ENCODE measurements at places on chromosomes 2 and 18. TPM values are rescaled to one million over a fixed set of nuclear protein-coding genes. Genes with fewer than 3 reads are reported as not detected.
A peak's percentile ranks its signal among the peaks of the same experiment; 100 is the strongest.

Gene MDH1
- 380 TPM for polyA plus RNA-seq

Gene TMEM87B
- polyA plus RNA-seq, result 15.1 TPM

Gene SH2D6
- not detected for polyA plus RNA-seq

Gene ADCY3
- polyA plus RNA-seq, result 15.0 TPM

Gene FAM228A
- polyA plus RNA-seq, result 0.28 TPM

Gene PCARE
- polyA plus RNA-seq, result not detected

Gene UPP2
- polyA plus RNA-seq, result not detected

DNA sequence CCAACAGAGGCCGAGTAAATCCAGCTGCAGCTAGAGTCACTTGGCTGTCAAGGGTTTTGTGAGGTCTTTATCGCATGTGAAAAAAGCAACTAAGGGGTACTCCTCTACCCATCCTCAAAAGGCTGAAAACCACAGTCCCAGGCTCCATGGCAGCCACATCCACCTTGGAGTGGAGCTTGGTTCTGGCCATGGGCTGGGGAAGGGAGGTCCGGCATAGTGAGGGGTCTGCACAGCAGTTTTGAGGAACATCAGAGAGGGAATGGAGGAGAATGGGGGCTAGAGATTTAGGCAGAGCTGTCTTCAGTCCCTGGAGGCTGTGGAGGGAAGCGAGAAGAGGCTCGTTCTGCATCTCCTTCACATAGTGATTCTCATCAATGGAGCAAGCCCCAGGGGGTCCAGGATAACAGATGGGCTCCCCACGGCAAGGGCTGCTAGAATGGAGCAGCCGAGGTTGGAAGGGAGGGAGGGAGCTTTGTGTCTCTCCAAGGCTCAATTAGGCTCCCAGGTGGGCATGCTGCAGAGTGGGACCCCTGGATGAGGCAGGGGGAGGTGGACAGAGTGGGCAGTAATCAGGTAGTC lies 21.0 kb downstream of the MROH2A start:
- H3K4me1 ChIP-seq, result no peaks in the 10 kb centered on the region
- H3K27ac ChIP-seq, result no peak overlapping the region
- H3K36me3 ChIP-seq, result no peaks in the 10 kb centered on the region
- H3K27me3 ChIP-seq, result no peaks in the 10 kb centered on the region

DNA sequence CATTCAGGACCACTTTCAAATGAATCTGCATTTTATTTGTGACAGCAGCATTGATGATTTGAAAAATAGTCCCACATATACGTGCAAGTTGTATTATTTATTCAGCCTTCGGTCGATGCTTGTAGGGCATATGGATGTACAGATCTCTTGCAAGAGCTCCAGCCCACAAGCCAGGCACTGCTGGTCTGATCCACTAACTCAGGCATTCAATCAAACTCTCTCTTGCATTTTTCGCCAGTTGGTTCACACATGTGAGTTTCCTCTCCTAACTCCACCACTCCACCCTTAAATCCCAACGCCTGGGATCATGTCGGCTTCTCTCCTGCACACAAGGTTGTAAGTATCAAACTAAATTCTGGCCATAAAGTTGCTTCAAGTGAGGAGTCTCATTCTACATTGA lies 318.7 kb downstream of the CYP26B1 start:
- no peaks in the 10 kb centered on the region for H3K36me3 ChIP-seq
- H3K4me1 ChIP-seq, result no peaks in the 10 kb centered on the region

GRCh38 chr2:109422758-109423500 lies 190.8 kb downstream of the SEPTIN10 start:
- no peak overlapping the region for H3K27ac ChIP-seq
- H3K36me3 ChIP-seq, result no peaks in the 10 kb centered on the region
- no peak for DNase-seq
- no peaks in the 10 kb centered on the region for H3K4me1 ChIP-seq
- no peaks in the 10 kb centered on the region for H3K27me3 ChIP-seq
- H3K4me3 ChIP-seq, result no peak overlapping the region

DNA sequence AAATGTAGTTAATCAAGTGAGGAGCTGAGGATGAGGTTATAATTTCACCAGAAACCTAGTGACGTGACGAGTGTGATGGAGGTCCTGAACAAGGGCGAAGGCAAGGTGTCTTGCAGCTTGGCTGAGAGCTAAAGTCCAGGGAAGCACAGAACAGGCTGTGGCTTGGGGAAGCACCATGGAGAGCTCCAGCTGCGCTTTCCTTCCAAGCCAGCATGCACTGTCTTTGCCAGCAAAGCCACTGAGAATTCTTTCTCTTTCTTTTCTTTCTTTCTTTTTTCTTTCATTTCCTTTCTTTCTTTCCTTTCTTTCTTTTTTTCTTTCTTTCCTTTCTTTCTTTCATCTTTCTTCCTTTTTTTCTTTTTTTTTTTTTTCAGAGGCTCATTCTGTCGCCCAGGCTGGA lies 239.3 kb downstream of the FBXO15 start:
- no peaks in the 10 kb centered on the region for H3K4me1 ChIP-seq
- no peak for DNase-seq
- H3K27ac ChIP-seq, result no peak overlapping the region

GRCh38 chr2:39007875-39008504 lies 112.9 kb downstream of the SOS1 start:
- DNase-seq, result no peak
- H3K27me3 ChIP-seq, result no peaks in the 10 kb centered on the region

- H3K27ac ChIP-seq, result no peak overlapping the region
- H3K4me1 ChIP-seq, result peaks cover 10% of the 10 kb centered on the region
- no peaks in the 10 kb centered on the region for H3K36me3 ChIP-seq
- H3K27me3 ChIP-seq, result no peaks in the 10 kb centered on the region
- no peak for DNase-seq
Measured at GRCh38 chr18:48162956-48163737, 232.7 kb upstream of the SMAD2 start.

DNA sequence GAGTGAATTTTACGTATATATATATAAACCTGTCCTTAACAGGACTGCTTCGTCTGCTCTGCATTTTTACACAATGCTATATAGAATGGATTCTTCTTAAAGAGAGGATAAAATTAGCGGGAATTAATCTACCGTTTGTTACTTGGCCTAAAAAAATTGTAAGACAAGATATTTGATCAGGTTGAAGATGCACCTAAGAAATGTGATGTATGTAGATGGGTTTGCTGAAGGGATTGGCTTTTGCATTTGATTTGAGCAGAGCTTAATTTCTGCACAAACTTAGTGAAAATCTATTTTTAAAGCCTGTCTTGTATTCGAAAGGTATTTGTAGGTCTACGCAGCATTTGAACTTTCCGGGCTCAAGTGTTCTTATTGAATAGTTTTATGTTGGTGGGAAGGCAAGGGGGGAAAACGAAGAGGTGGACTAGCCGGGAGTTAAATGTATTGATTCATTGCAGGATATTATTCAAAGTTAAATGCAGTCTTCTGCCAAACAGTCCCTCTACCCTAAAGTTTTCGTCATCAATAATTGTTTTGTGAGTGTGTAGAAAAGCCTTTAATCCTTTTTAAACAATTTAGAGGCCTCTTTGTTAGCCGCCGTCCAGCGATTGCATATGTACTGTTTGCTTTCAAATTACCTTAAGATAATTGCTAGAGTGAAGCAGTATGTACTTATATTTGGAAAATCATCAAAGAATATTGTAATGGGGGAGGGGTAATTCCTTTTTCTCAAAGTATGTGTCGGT lies 1.2 kb downstream of the PPP1CB start:
- DNase-seq, result peak; percentile 18
- H3K27me3 ChIP-seq, result no peaks in the 10 kb centered on the region
- no peaks in the 10 kb centered on the region for H3K36me3 ChIP-seq
- H3K4me1 ChIP-seq, result peaks cover 66% of the 10 kb centered on the region
- H3K27ac ChIP-seq, result peak overlapping the region; percentile 94
- H3K4me3 ChIP-seq, result peak overlapping the region; percentile 74

GRCh38 chr2:86027196-86027921 lies 78.3 kb downstream of the POLR1A start:
- no peak overlapping the region for H3K4me3 ChIP-seq
- no peaks in the 10 kb centered on the region for H3K27me3 ChIP-seq
- H3K27ac ChIP-seq, result no peak overlapping the region
- H3K36me3 ChIP-seq, result peaks cover 56% of the 10 kb centered on the region

DNA sequence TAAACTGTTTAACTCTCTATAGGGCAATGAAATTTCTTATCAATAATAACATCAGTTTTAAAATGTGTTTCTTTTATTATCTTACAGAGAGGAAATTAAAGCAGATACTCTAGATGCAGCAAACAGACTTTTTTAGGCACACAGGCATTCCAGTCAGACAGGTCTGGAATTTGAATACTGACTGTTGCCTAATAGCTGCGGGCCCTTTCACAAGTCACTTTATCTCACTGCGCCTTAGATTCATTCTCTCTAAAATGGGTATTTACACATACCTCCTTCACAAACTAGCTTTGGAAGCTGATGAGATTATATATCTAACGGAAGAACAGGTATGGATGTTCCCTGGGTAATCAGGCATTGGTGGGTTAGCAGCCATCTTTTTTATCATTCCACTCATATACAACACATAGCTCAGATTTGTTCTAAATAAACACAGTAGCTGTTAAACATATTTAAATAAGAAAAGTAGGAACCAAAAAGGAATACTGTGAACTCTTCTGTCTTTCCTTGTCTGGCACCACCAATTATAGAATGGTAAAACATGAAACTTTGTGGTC lies 104.2 kb downstream of the LRP2 start:
- H3K27ac ChIP-seq, result no peak overlapping the region
- no peaks in the 10 kb centered on the region for H3K27me3 ChIP-seq
- H3K4me1 ChIP-seq, result no peaks in the 10 kb centered on the region
- no peak for DNase-seq
- H3K36me3 ChIP-seq, result no peaks in the 10 kb centered on the region

- H3K27me3 ChIP-seq, result no peaks in the 10 kb centered on the region
- no peaks in the 10 kb centered on the region for H3K4me1 ChIP-seq
- no peak overlapping the region for H3K4me3 ChIP-seq
- H3K27ac ChIP-seq, result no peak overlapping the region
- no peak for DNase-seq
Measured at GRCh38 chr18:7369006-7369405, 138.1 kb downstream of the LRRC30 start.

DNA sequence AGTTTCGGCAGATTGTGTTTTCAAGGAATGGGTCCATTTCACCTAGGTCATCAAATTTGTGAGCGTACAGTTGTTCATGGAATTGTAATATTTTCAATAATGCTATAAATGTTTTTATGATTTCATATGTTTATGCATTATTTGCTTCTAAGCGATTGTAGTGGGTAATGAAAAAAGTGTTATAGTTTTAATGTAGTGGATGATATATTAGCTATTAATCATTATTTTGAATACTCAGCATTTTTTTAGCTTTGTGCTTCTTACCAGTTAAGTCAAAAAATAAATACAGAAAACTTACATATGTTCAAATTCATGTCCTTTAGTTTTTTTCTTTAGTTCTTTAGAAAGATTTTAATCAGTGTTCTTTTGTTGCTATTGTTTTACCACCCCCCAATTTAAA lies 677.0 kb downstream of the STK39 start:
- no peak overlapping the region for H3K27ac ChIP-seq
- no peak for DNase-seq
- H3K27me3 ChIP-seq, result no peaks in the 10 kb centered on the region
- no peak overlapping the region for H3K4me3 ChIP-seq
- no peaks in the 10 kb centered on the region for H3K36me3 ChIP-seq

DNA sequence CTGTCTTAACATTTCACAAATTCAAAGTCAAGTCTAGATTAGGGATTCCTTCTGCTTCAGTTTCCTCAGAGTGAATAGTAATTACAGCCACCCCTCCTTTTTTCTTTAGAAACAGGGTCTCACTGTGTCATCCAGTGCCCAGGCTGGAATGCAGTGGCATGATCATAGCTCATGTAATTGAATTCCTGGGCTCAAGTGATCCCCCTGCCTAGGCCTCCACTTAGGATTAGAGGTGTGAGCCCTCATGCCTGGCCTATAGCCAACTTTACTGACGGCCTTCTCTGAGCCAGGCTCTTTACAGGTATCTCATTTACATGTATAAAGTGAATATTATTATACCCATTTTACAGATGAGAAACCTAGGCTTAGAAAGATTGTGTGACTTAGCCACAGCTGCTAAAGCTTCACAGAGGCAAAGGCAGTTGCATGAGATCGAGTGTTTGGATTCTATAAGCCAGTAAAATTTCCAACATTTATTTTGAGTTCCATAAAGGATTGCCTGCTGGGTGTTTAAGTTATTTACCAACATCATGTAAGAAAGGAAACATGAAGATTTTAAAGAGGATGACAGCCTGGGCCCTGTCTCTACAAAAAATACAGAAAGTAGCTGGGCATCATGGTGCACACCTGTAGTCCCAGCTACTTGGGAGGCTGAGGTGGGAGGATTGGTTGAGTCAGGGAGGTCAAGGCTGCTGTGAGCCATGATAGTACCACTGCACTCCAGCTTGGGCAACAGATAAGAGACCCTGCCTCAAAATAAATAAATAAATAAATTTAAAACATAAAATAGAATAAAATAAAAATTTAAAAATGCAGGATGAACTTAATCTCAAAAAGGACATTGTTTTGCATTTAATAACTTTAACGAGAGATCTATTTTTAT lies 1.8 kb downstream of the ENOSF1 start:
- no peaks in the 10 kb centered on the region for H3K27me3 ChIP-seq
- peaks cover 22% of the 10 kb centered on the region for H3K4me1 ChIP-seq
- no peak for DNase-seq
- H3K36me3 ChIP-seq, result peaks cover 10% of the 10 kb centered on the region
- H3K4me3 ChIP-seq, result peak overlapping the region; percentile 93

GRCh38 chr2:128438586-128438985 lies 119.9 kb upstream of the HS6ST1 start:
- H3K27ac ChIP-seq, result no peak overlapping the region
- no peaks in the 10 kb centered on the region for H3K36me3 ChIP-seq
- no peaks in the 10 kb centered on the region for H3K4me1 ChIP-seq
- H3K4me3 ChIP-seq, result no peak overlapping the region
- H3K27me3 ChIP-seq, result no peaks in the 10 kb centered on the region

- no peak overlapping the region for H3K4me3 ChIP-seq
- H3K27me3 ChIP-seq, result no peaks in the 10 kb centered on the region
- peaks cover 3% of the 10 kb centered on the region for H3K4me1 ChIP-seq
- no peaks in the 10 kb centered on the region for H3K36me3 ChIP-seq
- DNase-seq, result peak; percentile 26
- H3K27ac ChIP-seq, result no peak overlapping the region
Measured at GRCh38 chr2:227862227-227862740, 9.1 kb upstream of the DAW1 start.

Data from CD4-positive, alpha-beta memory T cell (primary cell).